Activated CD4-positive, alpha-beta memory T cell treated with anti-CD3 and anti-CD28 coated beads for 36 hours (primary cell): ENCODE measurements at places on chromosomes 2 and 18.

DNA sequence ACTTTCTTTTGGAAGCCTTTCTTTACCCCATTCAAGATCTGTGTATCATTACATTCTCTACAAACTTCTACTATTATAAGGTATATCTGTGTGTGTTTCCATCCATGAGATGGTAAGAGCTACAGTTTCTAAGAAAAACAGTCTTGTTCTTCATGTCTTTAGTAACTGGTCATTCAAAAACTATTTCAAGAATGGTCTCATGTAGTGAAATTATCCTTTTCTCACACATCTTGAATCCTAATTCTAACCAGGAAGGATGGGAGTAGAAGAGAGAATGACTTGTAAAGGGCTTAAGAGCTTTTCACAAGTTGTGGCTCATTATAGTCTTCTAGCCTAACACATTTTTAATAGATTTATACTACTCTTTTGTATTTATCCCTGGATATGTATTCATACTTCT, 47.3 kb downstream of the ROCK1 start:
- DNase-seq = no peak

DNA sequence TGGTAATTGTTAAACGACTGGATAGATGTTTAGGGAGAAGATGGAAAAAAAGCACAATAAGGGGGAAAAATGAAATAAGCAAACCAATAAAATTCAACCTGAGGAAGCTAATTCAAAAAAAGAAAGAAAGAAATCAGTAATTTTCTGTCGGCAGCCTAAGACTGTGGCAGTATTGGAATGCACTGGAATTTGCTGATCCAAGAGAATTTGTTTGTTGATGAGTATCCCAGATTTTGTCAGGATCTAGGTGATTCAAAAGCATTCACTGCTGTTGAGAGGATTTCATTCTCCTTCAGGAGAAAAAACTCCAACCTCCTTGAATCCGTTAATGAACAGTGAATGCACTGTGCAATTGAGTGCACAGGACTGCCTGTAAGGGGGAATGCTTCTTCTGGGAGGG, 546.7 kb downstream of the CNTNAP5 start:
- no peak for DNase-seq

DNA sequence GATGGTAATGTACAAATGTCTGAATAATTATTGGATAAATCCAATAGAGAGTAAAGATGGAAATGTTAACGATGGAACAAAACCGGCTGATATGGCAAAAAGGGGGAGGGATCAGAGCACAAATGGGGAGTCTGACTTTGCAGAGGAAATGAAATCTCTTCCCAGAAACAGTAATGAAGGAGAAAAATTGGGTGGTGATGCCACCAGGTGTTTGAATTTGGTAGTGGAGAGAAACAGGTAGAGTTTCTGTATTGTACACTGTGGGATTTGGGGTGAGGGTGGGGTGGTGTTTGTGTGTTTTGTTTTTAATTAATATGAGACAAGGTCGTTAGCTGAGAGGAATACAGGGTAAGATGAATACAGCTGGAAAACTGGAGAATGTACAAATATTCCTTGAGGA, 20.4 kb upstream of the XDH start:
- DNase-seq = no peak

DNA sequence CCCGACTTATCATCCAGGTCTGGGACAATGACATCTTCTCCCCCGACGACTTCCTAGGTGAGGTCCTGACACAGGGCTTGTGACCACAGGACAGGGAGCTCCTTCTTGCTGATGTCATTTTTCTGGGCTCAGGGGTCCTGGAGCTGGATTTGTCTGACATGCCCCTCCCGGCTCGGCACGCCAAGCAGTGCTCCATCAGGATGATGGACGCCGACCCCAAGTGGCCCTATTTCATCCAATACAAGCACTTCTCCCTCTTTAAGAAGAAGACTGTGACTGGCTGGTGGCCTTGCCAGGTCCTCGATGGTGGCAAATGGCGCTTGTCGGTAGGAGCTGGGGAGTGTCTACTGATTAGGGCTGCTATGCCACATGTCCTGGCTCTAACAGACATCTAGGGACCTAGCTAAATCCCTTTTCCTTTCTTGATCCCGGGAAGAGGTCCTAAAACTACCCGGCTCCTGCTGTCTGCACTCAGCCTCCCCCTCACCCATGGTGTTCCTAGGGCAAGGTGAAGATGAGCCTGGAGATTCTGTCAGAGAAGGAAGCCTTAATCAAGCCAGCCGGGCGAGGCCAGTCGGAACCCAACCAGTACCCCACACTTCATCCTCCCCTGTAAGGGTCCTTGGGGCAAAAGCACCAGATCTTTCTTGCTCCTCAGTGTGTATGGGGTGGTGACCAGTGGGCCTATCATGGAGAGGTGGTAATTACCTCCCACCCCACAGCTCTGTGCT, 36.7 kb downstream of the LMAN2L start:
- DNase-seq = peak; percentile 7

DNA sequence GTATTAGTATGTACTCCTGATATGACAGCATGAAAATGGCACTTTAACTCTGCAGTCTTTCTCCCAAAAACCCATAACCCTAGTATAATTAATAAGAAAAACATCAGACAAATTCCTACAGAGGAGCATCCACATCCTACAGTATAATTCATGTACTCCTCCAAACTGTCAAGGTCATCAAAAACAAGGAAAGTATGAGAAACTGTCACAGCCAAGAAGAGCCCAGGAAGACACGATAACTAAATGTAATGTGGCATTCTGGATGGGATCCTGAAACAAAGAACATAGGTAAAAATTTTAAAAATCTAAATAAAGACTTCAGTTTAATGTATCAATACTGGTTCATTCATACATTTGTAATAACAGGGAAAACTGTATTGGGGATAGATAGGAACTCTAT, 88.2 kb downstream of the SLC66A3 start:
- DNase-seq = no peak

DNA sequence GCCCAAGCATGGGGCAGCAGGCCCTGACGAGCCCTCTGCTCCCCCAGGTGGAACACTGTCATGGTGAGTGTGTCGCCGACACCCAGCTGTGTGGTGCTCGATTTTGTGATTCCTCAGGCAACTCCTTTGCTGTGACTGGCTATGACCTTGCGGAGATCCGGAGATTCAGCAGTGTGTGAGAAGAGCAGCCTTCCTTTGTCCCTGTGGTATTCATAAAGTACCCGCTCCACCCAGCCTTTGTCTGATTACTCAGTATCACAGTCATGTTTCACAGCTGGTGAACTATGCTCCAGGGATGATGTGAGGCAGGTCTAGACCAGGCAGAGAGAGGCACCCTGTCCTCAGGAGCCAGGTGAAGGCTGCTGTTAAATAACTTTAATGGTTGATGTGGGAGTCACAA, 4.0 kb downstream of the WDR54 start:
- no peak for DNase-seq

DNA sequence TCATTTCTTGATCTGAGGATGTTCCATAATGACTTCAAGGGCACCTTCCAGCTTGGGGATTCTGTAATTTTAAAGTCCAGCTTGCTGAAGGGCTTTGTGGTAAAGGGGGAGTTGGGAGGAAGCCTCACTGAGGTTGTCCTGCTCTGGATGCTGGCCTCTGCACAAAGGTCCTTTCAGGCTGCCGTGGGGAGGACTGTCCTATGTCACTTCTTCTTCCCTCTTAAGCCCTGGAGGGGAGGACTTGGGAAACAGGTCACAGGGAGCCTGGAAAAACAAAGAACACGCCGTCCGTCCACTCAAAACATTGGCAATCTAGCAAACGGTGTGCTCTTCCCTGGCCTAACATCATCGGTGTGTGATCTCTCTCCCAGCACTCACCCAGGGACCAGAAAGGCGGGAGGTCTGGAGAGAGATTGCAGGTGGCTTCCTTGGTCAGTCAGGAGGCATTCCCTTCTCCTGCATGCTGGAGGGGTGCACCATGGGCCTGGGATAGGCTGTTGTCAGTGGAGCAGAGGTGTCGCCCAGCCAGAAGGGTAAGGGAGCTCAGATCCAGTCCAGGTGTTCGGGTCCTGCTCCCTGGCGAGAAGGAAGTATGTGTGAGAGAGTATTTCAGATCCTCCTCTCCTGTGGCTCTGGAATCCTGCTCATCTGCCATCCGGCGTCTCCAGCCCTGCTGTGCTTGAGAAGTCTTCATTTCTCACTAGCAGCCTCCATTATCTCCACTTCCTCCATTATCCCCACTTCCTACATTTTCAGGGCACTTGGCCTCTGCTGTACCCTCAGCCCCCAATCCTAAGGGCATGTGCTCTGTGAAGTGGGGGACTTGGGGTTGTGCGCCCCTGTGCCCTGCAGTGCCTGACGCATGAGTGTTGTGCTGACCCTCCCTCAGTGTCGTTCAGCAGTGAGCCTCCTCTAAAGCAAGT, 20.1 kb downstream of the ASAP2 start:
- DNase-seq = no peak

- no peak for DNase-seq
Observed at GRCh38 chr2:78910376-78910775, 115.1 kb upstream of the REG3G start.

GRCh38 chr2:241391892-241392665, 36.0 kb downstream of the FARP2 start:
- no peak for DNase-seq

DNA sequence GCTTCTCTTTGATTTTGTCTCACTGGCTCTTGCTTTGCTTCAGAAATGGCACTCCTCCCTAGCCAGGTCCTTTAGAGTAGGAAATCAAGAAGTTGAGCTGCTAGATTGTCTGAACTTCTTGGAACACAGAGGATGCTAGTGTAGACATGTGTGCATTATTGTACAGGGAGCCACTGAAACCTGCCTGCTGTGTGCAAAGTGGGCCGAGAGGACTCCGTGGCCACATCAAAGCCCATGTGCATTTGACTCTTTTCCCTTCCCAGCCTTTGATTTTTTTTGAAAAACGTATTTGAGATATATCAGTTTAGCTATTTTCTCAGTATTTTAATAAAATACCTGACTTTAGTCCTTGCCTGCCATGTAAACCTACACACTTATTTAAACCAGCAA, 83.1 kb downstream of the TMEM247 start:
- DNase-seq = no peak

DNA sequence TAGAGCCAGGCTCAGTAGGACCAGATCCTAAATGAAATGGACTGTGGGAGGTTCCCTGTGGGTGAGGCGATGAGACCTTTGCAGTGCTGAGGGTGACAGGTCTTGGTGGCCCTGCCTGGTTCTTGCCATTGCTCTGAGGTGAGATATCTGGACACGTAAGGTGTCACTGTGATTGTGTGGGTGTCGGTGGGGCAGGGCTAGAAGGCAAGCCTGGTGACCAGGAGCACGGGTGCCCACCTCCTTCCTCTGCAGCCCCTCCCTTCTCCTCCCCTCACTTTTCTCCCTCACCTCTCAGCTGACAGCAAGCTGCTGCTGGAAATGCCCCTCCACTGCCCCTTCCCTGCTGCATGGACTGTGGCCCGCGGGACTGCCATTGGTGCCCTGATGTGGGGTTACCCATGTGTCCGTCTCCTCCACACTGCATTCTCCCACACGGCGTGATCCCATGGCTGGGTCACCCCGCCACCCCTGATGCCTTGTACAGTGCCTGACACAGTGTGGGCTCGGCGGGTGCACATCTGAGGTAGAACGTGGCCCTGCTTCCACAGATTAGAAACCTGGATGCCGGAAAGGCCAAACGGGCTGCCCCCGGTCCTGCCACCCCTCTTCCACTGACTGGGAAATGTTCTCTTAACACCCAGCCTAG, 55.6 kb upstream of the FOSL2 start:
- DNase-seq = no peak

DNA sequence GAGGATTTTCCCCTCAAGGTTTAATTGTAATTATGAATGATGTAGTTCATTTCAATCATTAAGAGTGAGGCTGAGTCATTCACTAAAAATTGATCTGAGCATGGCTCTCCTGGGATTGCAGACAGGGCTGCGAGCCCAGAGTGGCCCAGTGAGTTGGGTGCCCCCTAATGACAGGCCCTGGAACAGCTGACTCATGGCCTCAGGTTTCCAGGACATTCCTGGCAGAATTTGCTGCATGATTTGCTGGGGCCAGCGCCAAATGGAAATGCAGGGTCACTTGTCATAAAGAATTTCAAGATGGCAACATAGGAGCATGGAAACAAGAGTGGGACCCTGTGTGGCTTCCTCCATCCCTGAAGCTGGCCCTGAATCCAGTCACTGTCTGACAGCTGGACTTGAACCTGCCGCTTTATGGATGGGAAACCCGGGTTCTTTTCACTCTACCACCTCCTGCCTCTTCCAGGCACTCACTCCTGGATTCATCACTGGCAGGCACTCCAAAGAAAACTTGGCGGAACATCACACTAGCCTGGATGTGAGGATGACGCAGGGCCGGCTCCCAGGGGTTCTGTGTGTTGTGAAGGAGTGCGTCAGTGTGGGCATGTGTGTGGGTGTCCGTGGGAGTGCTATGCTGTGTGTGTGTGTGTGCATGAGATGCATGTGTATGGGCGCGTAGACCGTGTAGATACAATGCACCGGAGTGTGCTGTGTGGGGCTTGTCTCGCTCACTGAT, 15.2 kb downstream of the OTOF start:
- peak; percentile 26 for DNase-seq

DNA sequence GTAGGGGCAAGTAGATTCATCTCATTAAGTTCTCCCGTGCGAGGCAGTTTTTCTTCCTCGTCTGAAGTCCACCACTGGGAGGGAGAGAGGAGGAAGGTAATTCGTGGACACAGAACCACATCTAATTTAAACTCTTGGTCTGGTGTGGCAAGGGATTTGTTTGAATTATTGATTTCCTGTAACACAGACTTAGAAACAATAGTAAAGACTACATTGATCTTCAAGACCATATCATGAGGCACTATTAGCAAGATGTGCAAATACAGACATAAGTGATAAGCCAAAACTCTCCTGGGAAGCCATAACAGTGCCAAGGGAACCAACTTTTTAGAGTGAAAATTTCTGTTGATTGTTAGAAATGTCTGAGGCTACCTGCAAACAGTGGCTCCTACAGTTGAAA, 158.6 kb downstream of the ALPK2 start:
- no peak for DNase-seq

DNA sequence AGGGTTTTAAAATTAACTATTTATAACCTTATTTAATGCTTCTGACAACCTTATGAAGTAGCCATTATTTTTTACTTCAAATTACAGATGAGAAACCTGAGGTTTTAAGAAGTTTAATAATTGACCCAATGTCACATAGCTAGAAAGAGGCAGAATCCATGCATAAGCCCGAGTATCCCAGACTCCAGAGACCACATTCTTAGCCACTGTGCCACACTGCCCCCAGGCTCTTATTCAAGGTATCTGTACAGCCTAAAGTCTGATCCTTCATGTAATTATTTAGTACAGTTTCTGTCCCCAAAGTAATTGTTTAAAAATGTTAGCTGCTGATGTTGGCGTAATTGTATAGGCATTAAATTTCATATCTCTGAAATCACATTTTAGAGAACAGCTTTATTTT, 124.7 kb upstream of the LRRTM1 start:
- no peak for DNase-seq

- DNase-seq = no peak
Observed at GRCh38 chr2:129748653-129749052, 230.8 kb upstream of the RAB6C start.
